Activated CD4-positive, alpha-beta T cell treated with anti-CD3 and anti-CD28 coated beads, Interleukin-2, amount 10 ng/mL, durations not matched to agents 24 days and 14 days (primary cell): ENCODE measurements at places on chromosomes 3 and 15. TPM values are rescaled to one million over a fixed set of nuclear protein-coding genes. Genes with fewer than 3 reads are reported as not detected.

Gene PDZRN3
- not detected in 2 replicates for total RNA-seq

Gene OSTN
- not detected in 2 replicates for total RNA-seq

Gene CD47
- total RNA-seq, result 104 and 109 TPM in 2 replicates

Gene SLCO2A1
- total RNA-seq, result not detected in 2 replicates

Gene CKMT1B
- total RNA-seq, result 0.66 and 0.77 TPM in 2 replicates

Gene SLCO3A1
- 13.4 and 16.3 TPM in 2 replicates for total RNA-seq

Gene OR5K2
- total RNA-seq, result not detected in 2 replicates

Gene ACSBG1
- total RNA-seq, result not detected in 2 replicates

DNA sequence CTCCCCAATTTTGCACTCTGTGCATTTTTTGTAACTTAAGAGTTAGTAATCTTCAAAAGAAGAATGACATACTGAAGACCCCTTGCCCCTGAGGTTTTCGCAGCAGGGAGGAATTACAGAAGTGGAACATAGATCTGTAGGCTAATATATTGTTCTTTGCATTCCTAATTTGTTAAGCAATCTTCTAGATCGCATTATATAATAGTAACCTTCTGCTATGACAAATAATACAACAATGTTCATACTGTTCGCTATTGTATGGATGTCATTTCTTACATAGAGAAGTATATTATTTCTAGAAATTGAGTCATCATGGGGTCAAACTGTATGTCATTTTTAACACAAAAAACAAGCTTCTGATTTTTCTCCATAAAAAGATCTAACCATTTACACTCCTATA lies 95.8 kb upstream of the TGFBR2 start:
- DNase-seq, result no peak
- H3K4me1 ChIP-seq, result peaks cover 10% of the 10 kb centered on the region
- no peak overlapping the region for H3K27ac ChIP-seq
- H3K4me3 ChIP-seq, result no peak overlapping the region
- H3K36me3 ChIP-seq, result no peaks in the 10 kb centered on the region

GRCh38 chr3:128294999-128295468 lies 141.8 kb downstream of the EEFSEC start:
- no peak overlapping the region for H3K27ac ChIP-seq
- no peak for DNase-seq
- H3K36me3 ChIP-seq, result peaks cover 4% of the 10 kb centered on the region
- no peak overlapping the region for H3K4me3 ChIP-seq
- no peaks in the 10 kb centered on the region for H3K27me3 ChIP-seq

GRCh38 chr15:35470441-35470840 lies 75.5 kb downstream of the DPH6 start:
- no peaks in the 10 kb centered on the region for H3K27me3 ChIP-seq
- H3K27ac ChIP-seq, result no peak overlapping the region

- H3K27ac ChIP-seq, result no peak overlapping the region
- DNase-seq, result no peak
- H3K27me3 ChIP-seq, result peaks cover 75% of the 10 kb centered on the region
- H3K4me3 ChIP-seq, result peak overlapping the region; percentile 83
- H3K36me3 ChIP-seq, result no peaks in the 10 kb centered on the region
These were observed 1.2 kb upstream of the FAM81A start for GRCh38 chr15:59436774-59437141.

DNA sequence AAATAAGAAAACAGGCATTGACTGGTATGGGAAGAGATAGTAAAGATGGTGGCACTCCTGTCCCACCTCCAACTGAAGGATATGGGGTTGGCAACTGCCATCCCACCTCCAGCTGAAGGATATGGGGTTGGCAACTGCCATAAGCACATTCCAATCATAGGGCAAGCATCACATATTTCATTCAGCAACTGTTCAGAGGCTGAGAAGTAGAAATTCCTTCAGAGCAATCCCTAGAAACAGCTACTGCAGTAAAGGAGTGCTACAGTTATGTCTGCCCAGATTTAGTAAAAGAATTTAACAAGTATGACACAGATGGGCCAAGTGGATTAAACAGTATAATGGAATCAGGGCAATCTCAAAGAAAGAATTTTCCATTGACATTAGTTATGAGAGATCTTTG lies 156.8 kb downstream of the IMPG2 start:
- no peaks in the 10 kb centered on the region for H3K27me3 ChIP-seq
- H3K36me3 ChIP-seq, result no peaks in the 10 kb centered on the region
- H3K4me1 ChIP-seq, result no peaks in the 10 kb centered on the region
- H3K4me3 ChIP-seq, result no peak overlapping the region
- no peak for DNase-seq
- no peak overlapping the region for H3K27ac ChIP-seq

DNA sequence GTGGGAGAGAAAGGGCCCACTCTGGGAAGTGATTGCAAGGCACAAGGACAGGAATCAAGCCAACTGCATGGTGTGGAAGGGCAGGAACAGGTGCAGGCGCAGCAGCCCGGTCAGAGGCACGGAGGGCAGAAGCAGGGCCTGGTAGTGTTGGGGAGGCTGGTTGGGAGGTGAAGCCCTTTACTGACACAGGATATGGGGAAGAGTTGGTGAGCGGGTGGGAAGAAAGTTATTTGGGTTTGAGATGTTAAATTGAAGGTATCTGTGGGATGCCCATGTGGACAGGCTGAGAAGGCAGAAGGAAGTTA lies 83.6 kb upstream of the ABHD2 start:
- DNase-seq, result no peak
- peaks cover 4% of the 10 kb centered on the region for H3K4me1 ChIP-seq
- no peaks in the 10 kb centered on the region for H3K36me3 ChIP-seq
- no peak overlapping the region for H3K27ac ChIP-seq
- H3K4me3 ChIP-seq, result no peak overlapping the region
- peaks cover 5% of the 10 kb centered on the region for H3K27me3 ChIP-seq

DNA sequence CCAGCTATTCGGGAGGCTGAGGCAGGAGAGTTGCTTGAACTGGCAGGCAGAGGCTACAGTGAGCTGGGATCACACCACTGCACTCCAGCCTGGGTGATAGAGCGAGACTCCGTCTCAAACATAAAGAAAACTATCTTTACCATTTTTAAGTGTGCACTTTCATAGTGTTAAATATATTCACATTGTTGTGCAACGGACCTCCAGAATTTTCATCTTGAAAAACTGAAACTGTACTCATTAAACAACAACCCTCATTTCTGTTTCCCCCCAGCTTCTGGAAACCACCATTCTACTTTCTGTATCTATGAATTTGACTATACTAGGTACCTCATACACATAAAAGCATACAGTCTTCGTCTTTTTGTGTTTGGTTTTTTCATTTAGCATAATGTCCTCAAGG lies 375.1 kb downstream of the SHQ1 start:
- DNase-seq, result no peak
- peaks cover 3% of the 10 kb centered on the region for H3K36me3 ChIP-seq
- H3K4me3 ChIP-seq, result no peak overlapping the region
- H3K27me3 ChIP-seq, result no peaks in the 10 kb centered on the region
- peak overlapping the region; percentile 46 for H3K27ac ChIP-seq
- H3K4me1 ChIP-seq, result peaks cover 26% of the 10 kb centered on the region

DNA sequence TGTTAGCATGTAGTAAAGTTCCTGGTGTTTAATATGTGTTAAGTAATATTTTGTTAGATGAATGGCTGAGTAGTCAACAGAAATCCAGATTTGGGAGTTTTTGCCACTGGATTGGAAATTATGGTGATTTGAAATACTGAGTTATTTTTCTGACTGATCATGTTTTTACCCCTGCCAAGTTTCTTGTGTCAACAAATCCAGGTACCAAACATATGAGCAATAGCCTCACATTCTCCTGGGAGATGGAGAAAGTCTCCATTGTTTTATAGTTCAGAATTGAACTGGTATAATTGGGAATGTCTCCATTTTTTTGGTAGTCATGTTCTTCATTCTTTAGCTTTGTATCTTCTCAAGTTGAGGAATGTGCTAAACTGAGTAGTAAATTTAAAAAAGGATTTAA lies 767.2 kb upstream of the LMCD1 start:
- H3K4me1 ChIP-seq, result no peaks in the 10 kb centered on the region
- H3K36me3 ChIP-seq, result no peaks in the 10 kb centered on the region
- H3K27ac ChIP-seq, result no peak overlapping the region
- H3K4me3 ChIP-seq, result no peak overlapping the region
- H3K27me3 ChIP-seq, result no peaks in the 10 kb centered on the region
- DNase-seq, result no peak

DNA sequence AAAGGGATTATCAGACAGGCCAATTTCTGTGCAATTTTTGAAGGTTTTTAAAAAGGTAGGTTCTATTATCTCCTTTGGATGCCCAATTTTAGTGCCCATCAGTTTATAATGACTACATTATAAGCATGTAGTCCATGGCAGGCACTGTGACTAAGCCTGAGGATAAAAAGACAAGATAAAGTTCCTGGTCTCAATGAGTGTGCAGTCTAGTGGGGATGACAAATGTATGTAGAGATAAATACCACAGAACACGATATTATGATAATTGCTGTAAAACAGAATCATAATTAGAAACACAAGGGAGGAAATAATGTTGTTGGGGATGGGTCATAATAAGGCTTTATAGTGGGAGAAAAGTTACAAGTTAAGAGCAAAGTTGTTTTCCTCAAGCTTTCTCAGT lies 163.1 kb downstream of the ZNF385D start:
- H3K4me1 ChIP-seq, result no peaks in the 10 kb centered on the region
- no peak overlapping the region for H3K27ac ChIP-seq
- H3K27me3 ChIP-seq, result no peaks in the 10 kb centered on the region
- no peak overlapping the region for H3K4me3 ChIP-seq
- no peaks in the 10 kb centered on the region for H3K36me3 ChIP-seq

GRCh38 chr3:85780806-85781205 lies 822.0 kb downstream of the CADM2 start:
- no peak overlapping the region for H3K4me3 ChIP-seq
- no peak for DNase-seq
- no peaks in the 10 kb centered on the region for H3K4me1 ChIP-seq
- H3K36me3 ChIP-seq, result no peaks in the 10 kb centered on the region
- H3K27me3 ChIP-seq, result no peaks in the 10 kb centered on the region

DNA sequence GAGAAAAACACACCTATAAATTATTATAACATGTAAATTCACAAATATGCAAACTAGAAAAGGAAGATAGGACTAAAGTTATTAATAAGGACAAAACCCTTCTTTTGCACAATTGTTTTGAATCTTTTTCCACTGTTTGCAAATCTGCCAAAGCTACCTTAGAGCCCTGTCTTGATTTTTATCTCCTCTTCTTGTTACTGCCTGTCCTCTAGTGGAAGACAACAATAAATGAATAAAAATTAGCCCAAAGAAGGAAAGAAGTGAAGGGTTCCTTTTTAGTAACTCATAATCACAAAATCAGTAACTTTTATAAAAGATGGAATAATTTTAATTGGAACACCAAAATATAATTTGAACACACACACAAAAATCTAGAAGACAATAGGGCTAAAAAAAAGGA lies 2.7 kb downstream of the CD200R1 start:
- peak overlapping the region; percentile 49 for H3K27ac ChIP-seq
- DNase-seq, result no peak
- H3K36me3 ChIP-seq, result peaks cover 3% of the 10 kb centered on the region
- peak overlapping the region; percentile 69 for H3K4me3 ChIP-seq

DNA sequence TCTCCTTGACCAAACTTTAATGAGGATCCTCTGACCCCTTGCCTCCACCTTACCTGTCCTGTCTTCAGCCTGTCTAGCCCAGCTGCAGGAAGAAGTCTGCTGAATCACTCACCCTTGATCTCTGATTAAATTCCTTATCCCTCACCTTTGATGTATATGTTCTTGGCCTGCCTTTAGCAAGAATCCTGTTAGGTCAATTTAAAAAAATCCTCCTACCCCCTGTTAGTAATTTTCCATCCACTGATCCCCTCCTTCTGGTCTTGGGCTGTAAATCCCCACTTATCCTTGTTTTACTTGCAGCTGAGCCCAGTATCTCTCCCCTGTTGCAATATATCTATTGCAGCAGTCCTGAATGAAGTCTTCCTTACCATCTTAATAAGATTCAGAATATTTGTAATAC lies 39.0 kb downstream of the MYH15 start:
- H3K36me3 ChIP-seq, result no peaks in the 10 kb centered on the region
- no peak for DNase-seq
- peaks cover 2% of the 10 kb centered on the region for H3K4me1 ChIP-seq

GRCh38 chr15:98779463-98780071 lies 131.2 kb downstream of the IGF1R start:
- peaks cover 23% of the 10 kb centered on the region for H3K4me1 ChIP-seq
- H3K4me3 ChIP-seq, result no peak overlapping the region
- H3K27ac ChIP-seq, result no peak overlapping the region
- no peaks in the 10 kb centered on the region for H3K36me3 ChIP-seq
- peak; percentile 92 for DNase-seq

DNA sequence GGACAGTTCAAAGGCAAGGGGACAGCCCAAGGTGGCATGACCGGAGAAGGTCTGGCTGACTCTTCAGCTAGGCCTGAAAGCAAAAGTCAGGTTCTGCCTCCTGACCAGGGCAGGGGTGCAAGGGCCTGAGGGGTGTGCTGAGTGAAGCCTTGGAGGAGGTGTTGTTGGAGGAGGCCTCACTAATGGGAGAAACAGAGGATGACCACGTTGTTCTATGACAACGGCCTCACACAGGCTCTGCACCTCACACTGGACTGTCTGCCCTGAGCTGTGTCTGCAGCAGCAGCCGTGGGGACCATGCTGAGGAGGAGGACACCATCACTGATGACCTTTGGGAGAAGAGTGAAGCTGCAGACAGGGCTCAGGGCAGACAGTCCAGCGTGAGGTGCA lies 116.9 kb upstream of the ABHD17C start:
- no peak overlapping the region for H3K4me3 ChIP-seq
- no peak overlapping the region for H3K27ac ChIP-seq
- no peak for DNase-seq
- no peaks in the 10 kb centered on the region for H3K27me3 ChIP-seq
- H3K4me1 ChIP-seq, result no peaks in the 10 kb centered on the region
